ENCODE measurements at places on chromosomes 16 and 17. TPM values are rescaled to one million over a fixed set of nuclear protein-coding genes. Genes with fewer than 3 reads are reported as not detected.
A peak's percentile ranks its signal among the peaks of the same experiment; 100 is the strongest.

GRCh38 chr17:79473876-79474440 is 136.9 kb downstream of the RBFOX3 start:
- DNase-seq, result no peak

GRCh38 chr16:743794-744500 is 3.1 kb upstream of the CIAO3 start:
- no peak for DNase-seq

GRCh38 chr16:180101-180675 is at the start of gene HBQ1:
Gene HBQ1, plus strand, starts transcription at chr16:180459. Its CDS starts 28 bp downstream, at chr16:180487.
- peak; percentile 51 for DNase-seq

DNA sequence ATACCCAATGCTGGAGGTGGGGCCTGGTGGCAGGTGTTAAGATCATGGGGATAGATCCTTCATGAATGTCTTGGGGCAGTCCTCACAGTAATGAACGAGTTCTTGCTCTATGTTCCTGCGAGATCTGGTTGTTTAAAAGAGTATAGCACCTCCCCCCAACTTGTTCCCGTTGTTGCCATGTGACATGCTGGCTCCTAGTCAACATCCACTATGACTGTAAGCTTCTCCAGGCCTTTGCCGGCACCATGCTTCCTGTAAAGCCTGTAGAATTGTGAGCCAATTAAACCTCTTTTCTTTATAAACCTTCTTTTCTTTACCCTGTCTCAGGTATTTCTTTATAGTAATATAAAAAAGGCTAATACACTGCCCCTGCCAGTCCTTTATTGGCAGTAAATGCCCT is 33.3 kb downstream of the RANBP10 start:
- no peak for DNase-seq

DNA sequence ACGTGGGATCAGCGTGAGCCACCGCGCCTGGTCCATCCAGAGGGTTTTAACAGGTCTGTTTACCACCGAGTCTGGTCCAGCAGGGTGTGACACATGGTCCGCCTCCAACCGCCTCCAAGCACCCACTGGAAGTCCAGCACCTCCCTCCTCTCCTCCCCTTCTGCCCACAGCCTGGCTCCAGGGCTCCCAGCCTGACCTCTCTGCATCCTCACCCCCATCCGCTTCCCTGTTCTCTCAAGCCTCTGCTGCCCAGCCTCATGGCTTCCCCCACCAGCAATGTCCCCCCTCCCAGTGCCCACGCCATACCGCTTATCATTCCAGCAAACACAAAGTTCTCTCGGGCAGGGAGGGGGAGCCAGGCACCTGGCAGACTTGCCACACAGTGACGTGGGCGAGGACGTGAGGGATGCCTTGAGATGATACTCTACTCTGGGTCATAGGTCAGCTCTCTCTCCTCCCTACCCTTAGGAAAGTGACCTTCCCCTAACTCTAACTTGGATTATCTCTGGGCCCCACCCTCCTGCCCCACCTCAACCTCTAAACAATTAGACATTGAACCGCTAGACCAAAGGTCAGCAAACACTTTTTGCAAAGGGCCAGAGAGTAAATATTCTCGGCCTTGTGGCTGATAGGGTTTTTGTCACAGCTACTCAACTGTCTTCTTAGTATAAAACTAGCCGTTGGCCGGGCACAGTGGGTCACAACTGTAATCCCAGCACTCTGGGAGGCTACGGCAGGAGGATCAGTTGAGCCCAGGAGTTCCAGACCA is 23.1 kb downstream of the CDC42EP4 start:
- no peak for DNase-seq

GRCh38 chr16:57791195-57791892 is 10.9 kb downstream of the KIFC3 start:
- DNase-seq, result no peak

- DNase-seq, result peak; percentile 69
Observed at GRCh38 chr17:65027305-65027704, 29.2 kb downstream of the GNA13 start.

- DNase-seq, result no peak
Observed at GRCh38 chr17:74786431-74787055, 10.4 kb upstream of the NAT9 start.

DNA sequence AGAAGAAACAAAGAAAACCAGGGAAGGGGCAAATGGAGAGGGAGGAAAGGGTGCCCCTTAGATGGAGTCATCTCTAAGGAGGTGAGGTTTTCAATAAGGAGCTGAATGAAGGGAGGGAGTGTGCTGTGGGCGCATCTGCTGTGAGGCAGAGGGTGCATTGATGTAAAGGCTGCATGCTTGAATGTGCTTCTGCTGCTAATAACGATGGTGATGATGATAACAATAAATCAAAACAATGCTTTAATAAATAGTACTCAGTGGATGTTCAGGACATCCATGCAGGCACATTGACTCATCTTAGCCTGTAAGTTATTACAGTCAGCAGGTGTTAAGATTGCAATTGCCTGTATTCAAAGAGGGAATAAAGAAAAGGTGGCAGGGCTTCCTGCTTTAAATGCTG is 87.8 kb downstream of the SHISA6 start:
- no peak for DNase-seq

The CCDC144A gene
- 1.2 TPM for total RNA-seq

The ABCA10 gene
- total RNA-seq, result 0.60 TPM
